ENCODE measurements at places on chromosomes 7 and 10.

- DNase-seq, result no peak
These were observed 24.4 kb upstream of the ETV1 start for GRCh38 chr7:14013898-14014297.

DNA sequence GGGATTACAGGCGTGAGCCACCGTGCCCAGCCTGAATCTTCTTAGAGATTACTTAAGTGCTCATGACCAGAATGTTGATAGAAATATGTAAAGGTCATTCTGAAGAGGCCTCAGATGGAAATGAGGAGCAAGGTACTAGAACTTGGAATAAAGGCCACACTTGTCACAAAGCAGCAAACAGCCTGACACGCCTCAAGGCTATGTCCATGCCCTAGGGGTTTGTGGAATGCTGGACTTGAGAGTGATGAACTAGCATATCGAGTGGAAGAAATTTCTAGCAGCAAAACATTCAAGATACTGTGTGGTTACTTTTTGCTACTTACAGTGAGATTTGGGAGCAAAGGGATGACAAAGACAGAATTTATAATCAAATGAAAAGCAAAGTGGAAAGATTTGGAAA, 39.0 kb downstream of the ZNF438 start:
- DNase-seq, result no peak

GRCh38 chr10:51321980-51322379, 247.7 kb downstream of the PRKG1 start:
- no peak for DNase-seq

- no peak for DNase-seq
These were observed 43.3 kb downstream of the STK32C start for GRCh38 chr10:132264306-132264950.

- no peak for DNase-seq
These were observed 25.8 kb downstream of the FBXL13 start for GRCh38 chr7:103048833-103049232.

DNA sequence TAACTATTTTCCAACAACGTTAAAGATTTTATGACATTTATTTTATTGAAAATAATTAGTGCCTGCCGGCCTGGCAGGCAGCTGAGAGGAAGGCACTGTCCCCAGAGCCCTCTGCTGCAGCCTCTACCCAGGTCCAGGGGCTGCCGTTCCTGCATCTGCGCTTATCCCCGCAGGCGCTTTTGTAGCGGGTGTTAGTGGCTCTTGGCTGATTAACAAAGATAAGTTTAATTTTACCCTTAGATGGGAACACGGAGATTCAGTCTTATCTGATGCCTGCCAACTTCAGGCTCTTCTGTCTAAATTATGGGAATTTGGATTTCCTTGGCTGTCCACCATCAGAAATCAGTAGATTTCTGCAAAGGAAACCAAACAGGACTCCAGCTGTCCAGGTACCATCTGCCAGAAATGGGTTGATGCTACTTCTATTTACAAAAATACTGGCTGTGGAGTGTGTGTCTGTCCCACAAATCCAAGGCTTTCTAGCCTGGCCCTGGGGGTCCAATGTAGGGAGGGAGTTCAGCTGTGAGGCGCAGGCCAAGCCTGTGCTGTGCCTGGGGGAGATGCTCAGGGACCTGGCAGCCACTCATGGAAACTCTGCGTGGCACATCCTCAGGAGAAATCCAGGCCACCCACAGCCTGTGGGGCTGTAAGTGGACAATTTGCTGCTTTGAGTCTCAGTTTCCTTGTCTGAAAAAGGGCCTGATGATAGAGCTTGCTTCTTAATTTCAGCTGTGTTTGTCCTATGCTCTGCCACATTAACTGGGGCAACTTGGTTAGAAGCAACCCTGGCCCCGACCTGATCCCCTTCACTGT, 62.0 kb upstream of the IGFBP3 start:
- DNase-seq, result no peak

GRCh38 chr10:22657024-22657423, 57.4 kb downstream of the PIP4K2A start:
- DNase-seq, result no peak

DNA sequence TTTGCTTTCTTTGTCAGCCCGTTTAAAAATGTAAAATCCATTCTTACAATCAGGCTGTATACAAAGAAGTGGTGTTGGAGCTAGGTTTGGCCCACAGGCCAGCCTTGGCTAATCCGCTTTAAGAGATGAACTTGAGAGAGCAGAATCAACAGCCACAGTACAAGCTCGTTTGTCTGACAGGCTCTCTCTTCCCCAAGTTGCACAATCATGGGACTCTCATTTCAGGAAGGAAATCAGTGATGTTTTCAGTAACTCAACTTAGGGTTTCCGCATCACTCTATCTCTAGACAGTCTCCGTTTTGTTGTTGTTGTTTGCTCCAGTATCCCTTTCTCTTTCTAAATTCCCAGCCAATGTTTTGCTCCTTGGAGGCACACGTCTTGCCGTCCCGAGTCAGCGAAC, 582.0 kb upstream of the MKI67 start:
- DNase-seq, result no peak

- DNase-seq, result no peak
These were observed 21.1 kb downstream of the BNIP3 start for GRCh38 chr10:131960631-131961046.

GRCh38 chr7:82631998-82632397, 188.4 kb upstream of the CACNA2D1 start:
- DNase-seq, result no peak

GRCh38 chr10:32225976-32226375, 121.0 kb downstream of the EPC1 start:
- no peak for DNase-seq

GRCh38 chr10:124417895-124418725, 613 bp downstream of the OAT start:
- DNase-seq, result peak; percentile 50

DNA sequence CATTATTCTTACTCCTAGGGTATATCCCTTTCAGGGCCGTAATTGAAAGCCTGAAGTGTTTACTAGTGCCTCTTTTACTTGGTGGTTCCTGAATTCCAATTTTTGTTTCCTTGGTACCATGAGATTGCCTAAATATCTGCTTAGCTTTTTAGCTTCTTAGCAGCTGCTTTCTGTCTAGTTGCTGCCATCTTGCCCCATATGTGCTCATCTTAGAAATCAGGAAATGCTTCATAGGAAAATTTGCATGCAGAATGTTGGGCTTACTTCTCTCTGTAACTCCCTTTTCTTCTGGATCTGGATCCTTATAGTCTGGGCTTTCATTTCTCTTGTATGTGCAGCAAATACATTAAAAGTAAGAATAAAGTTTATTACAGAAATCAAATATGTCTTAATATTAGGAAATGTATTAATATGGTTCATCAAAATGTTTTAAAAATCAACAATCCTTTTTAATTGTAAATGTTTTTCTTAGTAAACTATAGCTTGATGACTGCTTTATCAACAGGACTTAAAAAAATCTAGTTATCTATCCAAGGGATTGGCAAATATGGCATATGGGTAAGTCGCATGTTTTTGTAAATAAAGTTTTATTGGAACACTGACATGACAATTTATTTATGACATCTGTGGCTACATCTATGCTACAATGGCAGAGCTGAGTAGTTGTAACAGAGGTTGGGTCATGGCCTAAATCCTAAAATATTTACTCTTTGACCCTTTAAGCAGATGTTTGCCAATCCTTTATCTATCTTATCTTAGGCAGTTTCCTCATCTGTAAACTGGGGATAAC, 73.5 kb upstream of the CDK6 start:
- DNase-seq, result no peak

DNA sequence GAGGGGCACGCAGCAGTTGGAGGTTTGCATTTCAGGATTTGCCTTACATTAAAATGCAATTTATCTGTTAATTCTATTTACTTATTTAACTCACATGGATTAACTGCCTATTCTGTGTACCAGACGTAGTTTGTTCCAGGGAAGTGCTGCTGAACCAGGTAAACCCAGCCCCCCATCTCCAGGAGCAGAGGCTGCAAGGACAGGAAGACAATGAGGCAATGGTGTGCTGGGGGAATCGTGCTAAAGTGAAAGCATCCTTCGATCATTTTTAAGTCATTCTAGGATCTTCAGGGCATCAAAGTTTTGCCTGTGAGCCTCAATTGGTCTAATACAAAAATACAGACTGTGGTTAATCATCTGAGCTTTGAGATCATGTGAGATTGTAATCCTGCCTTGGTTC, 166.4 kb downstream of the DNAJB6 start:
- no peak for DNase-seq

GRCh38 chr7:107167483-107168232, 1.1 kb upstream of the HBP1 start:
- peak; percentile 32 for DNase-seq

DNA sequence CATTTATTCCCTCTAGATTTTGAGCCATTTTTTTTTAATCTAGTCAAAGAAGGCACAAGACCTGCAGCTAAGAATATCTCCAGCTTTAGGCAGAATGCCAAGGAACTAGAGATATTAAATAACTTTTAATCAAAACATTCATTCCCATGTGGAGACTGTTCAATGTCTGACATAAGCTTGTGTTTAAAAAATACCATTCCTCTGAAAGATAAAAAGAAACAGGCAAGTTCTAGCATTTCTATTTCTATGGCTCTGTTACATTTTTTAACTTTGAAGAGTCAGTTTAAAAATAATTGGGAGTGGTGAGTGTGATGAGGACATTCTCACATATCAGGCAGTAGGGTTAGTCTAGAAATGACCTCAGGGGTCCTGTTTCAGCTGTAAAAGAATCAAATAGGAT, 48.0 kb downstream of the RHOBTB1 start:
- no peak for DNase-seq

- DNase-seq, result no peak
These were observed 9.3 kb upstream of the AKR1D1 start for GRCh38 chr7:138066954-138067394.

- DNase-seq, result no peak
These were observed 4.0 kb upstream of the SMARCD3 start for GRCh38 chr7:151252561-151252835.

- no peak for DNase-seq
These were observed 40.0 kb upstream of the BMPR1A start for GRCh38 chr10:86716466-86716865.

- no peak for DNase-seq
These were observed 62.9 kb downstream of the FBXL13 start for GRCh38 chr7:103011650-103012049.

DNA sequence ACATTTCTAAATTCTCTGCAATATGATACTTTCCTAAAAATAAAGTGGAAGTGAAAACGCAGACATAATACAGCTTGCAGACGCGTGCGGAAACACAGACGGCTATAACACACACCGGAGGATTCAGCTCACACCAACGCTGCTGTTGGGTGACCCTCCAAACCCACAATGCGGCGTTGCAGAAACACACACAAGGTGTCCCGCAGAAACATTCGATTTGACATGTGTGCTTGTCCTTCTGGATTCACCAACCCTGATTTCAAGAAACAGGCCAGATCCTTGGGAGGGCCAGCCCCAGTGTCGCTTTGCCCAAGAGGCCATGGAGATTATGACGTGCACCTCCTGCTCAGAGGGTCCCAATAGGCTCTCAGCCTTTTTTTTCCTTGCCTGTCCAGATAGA, 136.7 kb upstream of the TCERG1L start:
- no peak for DNase-seq

GRCh38 chr7:29764227-29764626, 42.1 kb upstream of the WIPF3 start:
- DNase-seq, result no peak

DNA sequence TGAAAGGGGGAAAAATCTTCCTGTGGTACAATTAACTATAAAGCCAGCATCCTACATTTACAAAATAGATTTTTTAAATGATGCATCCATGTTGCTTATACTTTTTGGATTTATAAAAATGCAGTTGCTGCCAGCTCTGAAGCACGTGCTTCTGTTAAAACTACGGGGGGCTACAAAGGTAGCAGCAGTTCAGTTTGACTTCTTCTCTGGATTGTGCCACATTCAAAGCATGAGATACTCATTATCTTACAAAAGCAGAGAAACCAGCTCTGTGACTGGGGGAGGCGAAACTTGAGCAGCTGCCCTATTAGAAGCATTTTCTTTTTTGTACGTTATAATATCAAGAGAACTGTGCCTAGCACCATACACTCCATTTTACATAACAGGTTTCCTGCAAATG, 31.1 kb downstream of the NEUROD6 start:
- no peak for DNase-seq

DNA sequence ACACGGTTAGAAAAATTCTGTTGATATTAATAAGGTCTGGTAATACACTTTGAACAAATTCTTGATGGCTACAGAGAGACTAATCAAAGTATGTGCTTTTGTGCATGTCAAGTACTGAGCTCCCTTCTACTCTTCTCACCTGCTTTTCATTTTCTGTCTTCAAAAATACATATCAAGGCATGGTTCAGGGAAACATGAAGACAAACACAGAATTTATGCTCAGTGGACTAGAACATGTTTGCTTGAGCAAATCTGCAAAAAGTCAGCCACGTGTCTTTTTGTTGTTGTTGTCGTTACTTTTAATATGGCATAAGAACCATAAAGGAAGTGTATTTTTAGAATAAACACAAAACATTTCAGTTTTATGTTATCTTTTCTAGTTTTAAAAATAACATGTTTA, 21.9 kb downstream of the CDK13 start:
- no peak for DNase-seq

DNA sequence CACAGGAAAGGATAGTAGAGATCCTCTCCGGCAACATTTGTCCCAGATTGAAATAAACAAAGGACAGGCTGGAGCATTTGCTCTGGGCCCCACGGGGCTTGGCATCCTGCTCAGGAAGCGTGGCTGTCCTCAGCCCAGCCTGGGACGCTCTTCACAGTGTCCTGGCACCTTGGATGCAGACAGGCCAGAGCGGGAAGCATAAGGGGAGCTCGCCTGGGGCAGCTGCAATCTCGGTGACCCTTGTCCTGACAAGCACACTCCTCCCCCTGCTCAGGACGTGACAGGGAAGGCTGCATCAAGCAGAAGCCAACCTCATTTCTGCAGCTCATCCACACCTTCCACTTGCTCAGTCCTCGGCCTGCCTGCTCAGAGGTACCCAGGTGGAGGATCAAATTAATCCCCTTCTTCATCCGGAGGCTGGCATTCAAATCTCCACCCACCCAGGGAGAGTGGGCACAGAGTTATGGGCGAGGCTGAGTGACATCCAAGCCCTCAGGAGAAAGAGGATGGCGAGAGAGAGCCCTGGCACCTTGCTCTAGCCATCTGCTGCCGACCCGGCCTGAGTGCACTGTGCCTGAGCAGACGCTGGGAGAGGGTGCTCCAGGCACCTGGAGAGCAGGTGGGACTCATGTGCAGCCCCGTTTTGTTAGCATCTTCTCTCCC, 47.6 kb downstream of the ABRAXAS2 start:
- DNase-seq, result no peak

DNA sequence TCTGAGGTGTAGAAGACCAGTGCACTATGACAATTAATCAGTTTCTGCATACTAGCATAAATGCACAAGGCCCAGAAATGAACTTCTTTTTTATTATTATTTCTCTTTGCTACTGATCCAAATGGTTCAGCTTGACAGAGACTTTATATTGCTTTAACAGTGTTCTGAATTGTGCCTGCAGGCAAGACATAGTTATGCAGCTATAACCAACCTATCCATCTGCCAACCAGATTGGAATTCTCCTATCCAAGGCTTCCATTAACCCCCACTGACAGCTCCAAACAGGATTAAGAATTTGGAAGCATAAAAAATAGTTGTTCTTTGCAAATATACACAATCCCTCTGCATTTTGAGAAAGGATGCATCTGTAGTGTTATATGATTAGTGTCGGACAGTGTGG, 98.2 kb downstream of the BTRC start:
- DNase-seq, result no peak

- no peak for DNase-seq
These were observed 128.7 kb downstream of the KBTBD2 start for GRCh38 chr7:32762925-32763293.

Data from T-helper 2 cell (primary cell).